ENCODE measurements at places on chromosomes 16 and 17.

DNA sequence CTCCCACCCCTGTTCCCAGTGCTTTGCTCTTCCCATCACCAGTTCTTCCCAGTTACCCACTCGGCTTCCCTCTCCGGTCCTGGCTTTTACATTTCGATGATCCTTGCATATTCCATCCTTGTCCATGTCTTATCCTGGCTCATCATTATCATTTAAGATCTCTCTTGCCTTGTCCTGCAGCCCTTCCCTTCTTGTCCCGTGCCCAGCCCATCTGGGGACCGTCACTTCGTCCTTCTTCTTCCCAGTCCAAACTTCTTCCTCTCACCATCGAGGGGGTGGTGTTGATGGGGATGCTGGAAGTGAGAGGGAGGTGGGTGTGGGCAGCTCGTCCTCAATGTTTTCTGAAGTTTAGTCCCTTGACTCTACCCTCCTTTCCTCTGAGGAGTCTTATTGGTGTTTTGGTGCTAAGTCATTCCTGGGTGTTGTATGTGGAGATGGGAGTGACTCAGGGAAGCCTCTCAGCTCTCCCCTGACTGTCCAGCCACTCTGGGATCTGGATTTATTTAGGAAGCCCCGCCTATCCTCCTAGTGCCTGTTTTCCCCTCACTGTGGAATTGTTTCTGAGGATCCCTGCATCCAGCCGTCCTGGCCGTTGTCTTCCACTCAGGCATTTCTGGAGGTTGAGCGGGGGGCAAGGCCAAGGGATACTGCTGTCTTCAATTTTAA, 975 bp downstream of the SNX29 start:
- DNase-seq, result no peak

DNA sequence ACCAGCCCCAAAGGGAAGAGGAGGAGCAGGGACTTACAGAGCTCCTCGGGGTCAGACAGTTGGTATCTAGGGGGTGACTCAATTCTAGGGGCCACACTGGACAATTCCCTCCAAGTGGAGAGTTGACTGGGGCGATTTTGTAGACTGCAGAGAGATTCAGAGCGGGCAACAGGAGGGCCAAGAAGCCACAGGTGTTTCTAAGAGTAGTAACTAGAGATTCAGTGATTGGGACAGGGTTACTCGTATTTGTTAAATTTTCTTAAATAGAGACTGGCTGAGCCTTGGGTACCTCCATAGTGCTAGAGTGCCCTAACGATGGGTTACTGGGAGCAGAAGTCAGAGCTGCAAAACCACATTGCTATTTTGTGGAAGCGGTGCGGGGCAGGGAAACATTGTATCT, 3.3 kb upstream of the INPP5K start:
- DNase-seq, result no peak

DNA sequence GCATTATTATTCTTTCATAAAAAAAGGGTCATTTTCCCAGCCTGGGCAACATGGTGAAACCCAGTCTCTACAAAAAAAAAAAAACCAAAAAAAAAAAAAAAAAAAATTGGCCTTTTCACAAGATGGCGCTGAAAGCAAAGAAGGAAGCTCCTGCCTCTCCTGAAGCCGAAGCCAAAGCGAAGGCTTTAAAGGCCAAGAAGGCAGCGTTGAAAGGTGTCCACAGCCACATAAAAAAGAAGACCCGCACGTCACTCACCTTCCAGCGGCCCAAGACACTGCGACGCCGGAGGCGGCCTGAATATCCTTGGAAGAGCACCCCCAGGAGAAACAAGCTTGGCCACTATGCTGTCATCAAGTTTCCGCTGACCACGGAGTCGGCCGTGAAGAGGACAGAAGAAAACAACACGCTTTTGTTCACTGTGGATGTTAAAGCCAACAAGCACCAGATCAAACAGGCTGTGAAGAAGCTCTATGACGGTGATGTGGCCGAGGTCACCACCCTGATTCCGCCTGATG, 4.9 kb upstream of the PGAP6 start:
- no peak for DNase-seq

DNA sequence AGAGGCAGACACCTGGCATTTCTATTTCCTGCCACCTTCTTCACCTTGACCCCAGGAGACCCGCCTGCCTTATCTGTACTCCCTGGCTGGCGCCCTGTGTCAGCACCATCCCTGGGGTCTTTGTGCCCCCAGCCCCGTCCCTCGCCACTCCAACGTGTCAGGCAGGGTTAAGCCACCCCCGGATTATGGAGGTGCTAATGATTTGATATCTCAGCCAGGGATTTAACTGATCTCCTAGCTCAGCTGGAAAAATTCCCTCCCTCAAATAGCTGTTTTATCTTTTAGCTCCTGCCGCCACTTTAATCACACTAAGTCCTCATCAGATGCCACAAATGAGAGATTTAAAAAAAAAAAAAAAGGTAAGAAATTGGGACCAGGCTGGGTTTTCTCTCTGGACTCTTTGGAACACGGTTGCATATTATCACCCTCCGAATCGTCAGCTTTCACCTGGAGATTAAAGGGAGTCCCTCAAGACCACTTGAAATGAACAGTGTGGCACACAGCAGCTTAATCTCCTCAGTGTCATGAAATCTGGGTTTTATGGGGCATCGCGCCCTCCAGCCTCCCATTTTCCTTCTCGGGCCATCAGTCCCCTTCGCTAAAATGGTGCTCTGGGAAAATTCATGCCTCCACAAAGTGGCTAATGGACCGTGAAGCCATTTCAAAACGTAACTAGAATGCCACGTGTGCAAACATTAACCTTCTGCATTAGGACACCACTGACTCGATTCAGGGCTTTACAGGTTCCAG, 26.2 kb upstream of the WFDC1 start:
- DNase-seq, result no peak

Data from stimulated activated CD8-positive, alpha-beta memory T cell treated with anti-CD3 and anti-CD28 coated beads, Interleukin-15, amount 100 ng/mL, for 4 hours (primary cell).